ENCODE measurements at places on chromosomes 3 and 15. TPM values are rescaled to one million over a fixed set of nuclear protein-coding genes. Genes with fewer than 3 reads are reported as not detected.

DNAJB11 gene
- total RNA-seq: 40.8 TPM

TMEM108 gene
- 6.2 TPM for total RNA-seq

NTRK3 gene
- total RNA-seq: 65.7 TPM

HGD gene
- 0.69 TPM for total RNA-seq

SLCO2A1 gene
- 0.69 TPM for total RNA-seq

NEK10 gene
- 58.8 TPM for total RNA-seq

IMPG2 gene
- 6.9 TPM for total RNA-seq

ADPRH gene
- 2.3 TPM for total RNA-seq

RPUSD2 gene
- total RNA-seq: 11.8 TPM

MST1R gene
- 0.92 TPM for total RNA-seq

STRIT1 gene
- total RNA-seq: 2.1 TPM

PLA1A gene
- total RNA-seq: 0.23 TPM

EPHB1 gene
- 24.2 TPM for total RNA-seq

SCG5 gene
- 157 TPM for total RNA-seq

TRIM71 gene
- 3.0 TPM for total RNA-seq

CHST2 gene
- total RNA-seq: 55.8 TPM

TP53BP1 gene
- total RNA-seq: 188 TPM

PRR20G gene
- not detected for total RNA-seq

LMCD1 gene
- 4.6 TPM for total RNA-seq

TRPM1 gene
- total RNA-seq: not detected

RTP3 gene
- not detected for total RNA-seq

SERF2 gene
- total RNA-seq: 83.3 TPM

GNAT1 gene
- total RNA-seq: not detected

FBXW12 gene
- 1.8 TPM for total RNA-seq

EPHB3 gene
- 20.5 TPM for total RNA-seq

MKRN3 gene
- total RNA-seq: 23.8 TPM

UROC1 gene
- total RNA-seq: not detected

NR1I2 gene
- 0.23 TPM for total RNA-seq

EOGT gene
- 15.5 TPM for total RNA-seq

ECE2 gene
- total RNA-seq: 18.7 TPM

RETNLB gene
- not detected for total RNA-seq

P2RY13 gene
- total RNA-seq: 3.5 TPM

TMEM40 gene
- not detected for total RNA-seq

NPAP1 gene
- 0.69 TPM for total RNA-seq

GASK1A gene
- total RNA-seq: 9.9 TPM

ITPKA gene
- total RNA-seq: 0.69 TPM

SLC22A13 gene
- 0.69 TPM for total RNA-seq

GHSR gene
- total RNA-seq: 0.69 TPM

SPESP1 gene
- 4.8 TPM for total RNA-seq

Data from diencephalon (tissue), 1 donor.